ENCODE measurements at places on chromosomes 13 and 19. TPM values are rescaled to one million over a fixed set of nuclear protein-coding genes. Genes with fewer than 3 reads are reported as not detected.

Gene TLE6
- 1.0 TPM for total RNA-seq

Gene KLK13
- total RNA-seq, result not detected

Gene OR7E24
- not detected for total RNA-seq

Gene ZNF285
- total RNA-seq, result 1.5 TPM

Gene UFM1
- total RNA-seq, result 33.0 TPM

Gene SLITRK6
- total RNA-seq, result not detected

Gene MBD3L3
- total RNA-seq, result not detected

Gene PRODH2
- total RNA-seq, result not detected

Gene SHISA7
- 0.17 TPM for total RNA-seq

Gene PRKCG
- total RNA-seq, result 1.3 TPM

Gene SYNGR4
- not detected for total RNA-seq

- DNase-seq, result no peak
Measured at GRCh38 chr19:927780-928401, 2.1 kb downstream of the ARID3A start.

DNA sequence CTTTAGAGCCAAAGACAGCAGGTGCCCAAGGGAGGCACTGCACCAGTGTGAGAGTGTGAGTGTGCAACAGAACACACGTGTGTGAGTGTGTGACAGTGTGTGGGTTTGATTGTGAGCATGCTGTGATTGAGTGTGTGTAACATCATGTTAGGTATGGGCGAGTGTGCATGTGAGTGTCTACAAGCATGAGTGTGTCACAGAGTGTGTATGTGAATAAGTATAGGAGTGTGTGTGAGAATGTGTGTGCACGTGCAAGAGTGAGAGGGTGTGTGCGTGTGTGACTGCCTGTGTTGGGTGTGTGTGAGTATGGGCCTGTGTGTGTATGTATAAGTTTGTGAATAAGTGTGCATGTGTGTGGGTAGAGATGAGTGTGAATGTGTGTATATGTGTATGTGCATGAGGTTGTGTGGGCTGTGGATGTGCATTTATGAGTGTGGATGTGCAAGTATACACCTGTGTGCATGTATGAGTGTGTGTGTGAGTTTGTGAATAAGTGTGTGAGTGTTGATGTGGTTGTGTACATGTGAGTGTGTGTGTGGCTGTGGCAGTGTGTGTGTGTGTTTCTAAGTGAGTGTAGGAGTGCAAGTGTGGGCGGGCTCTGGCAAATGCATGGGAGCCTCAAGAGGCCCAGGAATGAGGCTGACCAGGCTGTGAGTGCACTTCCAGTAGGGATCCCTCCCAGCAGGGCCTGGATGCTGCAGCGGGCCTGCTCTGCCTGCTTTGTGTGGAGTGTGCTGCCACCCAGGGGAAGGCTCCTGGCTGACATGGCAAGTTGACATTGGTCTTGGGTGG lies 198.4 kb downstream of the COL4A1 start:
- DNase-seq, result no peak

GRCh38 chr13:99386495-99386894 lies 79.3 kb upstream of the GPR183 start:
- DNase-seq, result no peak

GRCh38 chr19:4732680-4733114 lies 9.1 kb upstream of the DPP9 start:
- no peak for DNase-seq

GRCh38 chr13:60448907-60449510 lies 52.0 kb downstream of the TDRD3 start:
- no peak for DNase-seq

- DNase-seq, result no peak
Measured at GRCh38 chr13:21673789-21674489, 3.1 kb downstream of the FGF9 start.

DNA sequence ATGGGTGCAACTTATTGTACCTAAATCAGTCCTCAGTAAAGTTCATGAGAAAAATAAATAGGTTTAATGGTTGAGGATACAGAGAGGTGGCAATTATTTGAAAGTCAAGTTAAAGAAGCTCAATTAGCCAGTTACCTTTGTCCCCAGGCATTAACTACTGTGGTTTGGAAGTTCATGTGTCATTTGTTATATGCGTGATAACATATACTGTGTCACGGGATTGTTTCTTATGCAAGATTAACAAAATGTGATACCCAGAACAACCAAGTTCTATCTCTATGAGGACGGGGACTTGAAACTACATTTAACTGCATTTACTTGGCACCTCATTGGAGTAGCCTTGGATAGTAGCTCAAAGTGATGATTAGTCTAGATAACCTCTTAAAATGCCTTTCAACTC lies 13.9 kb upstream of the KATNAL1 start:
- no peak for DNase-seq

GRCh38 chr19:17475541-17476115 lies 5.3 kb downstream of the SLC27A1 start:
- DNase-seq, result no peak

- DNase-seq, result no peak
Measured at GRCh38 chr19:10805065-10805757, 30.8 kb downstream of the TMED1 start.

- DNase-seq, result no peak
Measured at GRCh38 chr13:40476175-40476958, 190.1 kb downstream of the FOXO1 start.

- no peak for DNase-seq
Measured at GRCh38 chr19:50906217-50906616, 5.0 kb downstream of the KLK4 start.

DNA sequence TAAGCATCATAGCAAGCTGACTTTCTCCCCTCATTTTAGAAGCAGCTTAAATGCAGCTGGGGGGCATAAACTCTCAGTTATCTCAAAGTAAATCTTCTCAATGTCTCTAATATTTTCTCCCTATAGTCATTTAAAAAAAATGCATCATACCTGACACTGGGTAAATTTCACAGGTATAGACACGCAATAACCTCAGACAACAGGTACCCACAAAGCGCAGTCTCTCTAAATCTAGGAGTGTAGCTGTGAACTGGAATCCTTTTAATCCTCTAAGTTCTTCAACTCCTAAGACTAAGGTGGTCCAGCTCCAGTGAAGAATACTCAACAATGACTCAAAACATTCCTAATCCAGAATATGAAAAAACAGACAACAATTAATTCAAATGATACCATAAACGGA lies 141.2 kb downstream of the MYCBP2 start:
- no peak for DNase-seq

DNA sequence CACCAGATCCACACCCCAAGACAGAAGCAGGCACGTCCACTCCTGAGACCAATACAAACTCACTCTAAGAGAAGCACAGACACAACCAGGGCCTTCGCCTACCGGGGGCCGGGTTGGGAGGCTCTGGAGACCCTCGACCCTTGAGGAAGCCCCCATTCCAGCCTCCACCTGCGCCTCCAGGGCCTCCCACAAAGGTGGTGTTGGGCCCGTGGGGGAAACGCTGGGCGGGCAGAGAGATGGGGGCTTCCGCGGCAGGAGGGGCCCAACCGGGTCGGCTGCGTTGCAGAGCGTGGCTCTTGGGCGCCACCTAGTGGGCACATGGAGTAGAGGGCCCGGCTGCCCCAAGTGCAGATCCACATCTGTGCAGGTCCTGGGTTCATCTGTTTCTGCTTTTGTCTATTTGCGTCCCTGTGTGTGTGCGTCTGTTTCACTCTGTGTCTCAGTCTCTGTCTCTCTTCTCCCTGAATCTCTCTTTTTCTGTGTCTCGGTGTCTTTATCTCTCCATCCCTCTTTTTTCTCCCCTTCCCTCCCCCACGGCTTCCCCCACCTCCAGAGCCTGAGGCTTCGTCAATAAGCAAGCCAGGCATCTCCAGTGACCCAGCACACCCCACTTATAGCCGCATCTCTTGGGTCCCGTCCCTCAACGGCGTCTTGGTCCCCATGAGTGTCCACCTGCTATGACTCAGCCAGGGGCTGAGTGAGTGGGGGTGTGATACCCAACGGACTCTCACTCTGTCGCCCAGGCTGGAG lies 10.5 kb upstream of the TINCR start:
- no peak for DNase-seq

DNA sequence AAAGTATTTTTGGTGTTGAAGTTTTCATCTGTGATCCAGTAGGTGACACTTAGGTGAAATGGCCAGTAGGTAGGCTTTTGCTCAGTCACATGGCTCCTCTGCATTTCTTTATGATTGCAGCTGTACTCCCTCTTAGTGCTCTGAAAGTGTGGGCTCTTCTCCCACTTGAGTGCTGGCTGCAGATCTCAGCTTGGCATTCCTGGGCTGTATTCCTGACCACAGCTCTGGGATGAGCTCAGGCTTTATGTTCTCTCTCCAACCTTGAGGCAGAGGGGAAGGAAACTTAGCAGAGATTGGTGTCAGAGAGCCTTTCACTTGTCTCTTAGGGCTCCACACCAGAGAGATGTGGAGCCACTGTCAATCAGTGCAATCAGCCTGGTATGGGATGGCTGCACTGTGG lies 254.3 kb downstream of the NDFIP2 start:
- DNase-seq, result no peak

- no peak for DNase-seq
Measured at GRCh38 chr19:36797786-36798108, 25.1 kb upstream of the ZNF850 start.

DNA sequence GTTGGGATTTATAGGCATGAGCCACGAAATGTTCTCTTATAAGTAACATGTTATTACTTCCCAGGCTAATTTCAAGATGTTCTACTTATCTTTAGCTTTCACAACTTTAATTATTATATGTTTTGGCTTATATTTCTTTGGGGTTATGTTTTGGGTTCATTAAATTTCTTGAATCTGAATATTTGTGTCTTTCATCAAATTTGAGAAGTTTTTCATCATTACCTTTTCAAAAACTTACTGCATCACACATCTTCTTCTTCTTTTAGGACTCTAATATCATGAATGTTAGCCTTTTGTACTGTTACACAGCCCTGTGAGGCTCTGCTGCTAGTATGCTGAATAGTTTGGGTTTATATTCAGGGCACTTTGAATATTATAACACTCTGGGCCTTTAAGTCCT lies 9.7 kb upstream of the ZNF266 start:
- DNase-seq, result no peak

GRCh38 chr19:51586799-51587198 lies 15.7 kb downstream of the ZNF175 start:
- DNase-seq, result no peak

- DNase-seq, result no peak
Measured at GRCh38 chr13:92259523-92259922, 861.1 kb downstream of the GPC5 start.

- no peak for DNase-seq
Measured at GRCh38 chr13:101211261-101211660, 205.0 kb downstream of the NALCN start.

- no peak for DNase-seq
Measured at GRCh38 chr19:16025108-16026101, 50.9 kb upstream of the TPM4 start.

GRCh38 chr13:109904218-109904617 lies 117.8 kb upstream of the IRS2 start:
- no peak for DNase-seq

DNA sequence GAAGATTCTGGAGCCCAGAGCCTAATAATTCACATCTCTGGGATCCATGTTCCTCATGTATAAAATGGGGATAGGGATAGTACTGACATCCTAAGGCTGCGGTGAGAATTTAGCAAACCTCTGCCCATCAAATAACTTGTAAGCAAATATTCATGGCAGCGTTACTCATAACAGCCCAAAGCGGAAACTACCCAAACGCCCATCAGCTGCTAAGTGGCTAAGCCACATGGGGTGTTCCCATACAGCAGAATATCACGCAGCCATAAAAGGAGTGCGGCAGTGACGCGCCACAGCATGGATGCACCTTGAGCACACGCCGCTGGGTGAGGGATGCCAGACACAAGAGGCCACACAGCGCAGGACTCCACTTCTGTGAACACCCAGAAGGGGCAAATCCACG lies 19.7 kb downstream of the VRK3 start:
- DNase-seq, result no peak

DNA sequence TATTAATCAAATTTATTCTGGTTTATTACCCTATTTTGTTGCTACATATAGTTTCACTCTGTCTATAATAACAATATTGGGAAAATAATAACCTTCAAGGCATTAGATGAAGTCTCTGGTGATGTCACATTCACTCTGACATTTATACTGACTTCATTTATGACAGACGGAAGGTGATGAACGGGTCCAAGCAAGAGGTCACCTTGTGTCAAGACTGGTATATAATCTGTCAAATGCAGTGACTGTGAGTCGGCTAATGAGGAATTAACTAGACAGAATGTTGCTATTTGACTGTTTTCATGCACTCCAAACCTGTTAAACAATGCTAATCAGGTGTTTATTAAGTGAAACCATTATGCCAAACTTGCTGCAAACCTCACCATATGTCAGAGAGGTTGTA lies 800.5 kb upstream of the KLHL1 start:
- DNase-seq, result no peak

DNA sequence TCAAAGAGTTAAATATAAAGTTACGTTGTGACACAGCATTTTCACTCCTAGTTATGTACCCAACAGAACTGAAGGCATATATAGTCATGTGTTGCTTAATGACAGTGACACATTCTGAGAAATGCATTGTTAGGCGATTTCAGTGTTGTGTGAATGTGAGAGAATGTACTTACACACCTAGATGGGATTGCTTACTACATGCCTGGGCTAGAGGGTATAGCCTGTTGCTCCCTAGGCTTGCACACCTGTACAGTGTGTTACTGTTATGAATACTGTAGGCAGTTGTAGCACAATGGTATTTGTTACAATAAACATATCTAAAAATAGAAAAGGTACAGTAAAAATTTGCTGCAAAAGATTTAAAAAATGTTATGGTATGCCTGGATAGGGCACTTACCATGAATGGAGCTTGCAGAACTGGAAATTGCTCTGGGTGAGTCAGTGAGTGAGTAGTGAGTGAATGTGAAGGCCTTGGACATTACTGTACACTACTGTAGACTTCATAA lies 89.2 kb downstream of the DHRS12 start:
- no peak for DNase-seq
